DMS79 (cell line): ENCODE measurements at places on chromosomes 1 and 21.

GRCh38 chr1:221517961-221518360 is 223.9 kb downstream of the DUSP10 start:
- DNase-seq = no peak

DNA sequence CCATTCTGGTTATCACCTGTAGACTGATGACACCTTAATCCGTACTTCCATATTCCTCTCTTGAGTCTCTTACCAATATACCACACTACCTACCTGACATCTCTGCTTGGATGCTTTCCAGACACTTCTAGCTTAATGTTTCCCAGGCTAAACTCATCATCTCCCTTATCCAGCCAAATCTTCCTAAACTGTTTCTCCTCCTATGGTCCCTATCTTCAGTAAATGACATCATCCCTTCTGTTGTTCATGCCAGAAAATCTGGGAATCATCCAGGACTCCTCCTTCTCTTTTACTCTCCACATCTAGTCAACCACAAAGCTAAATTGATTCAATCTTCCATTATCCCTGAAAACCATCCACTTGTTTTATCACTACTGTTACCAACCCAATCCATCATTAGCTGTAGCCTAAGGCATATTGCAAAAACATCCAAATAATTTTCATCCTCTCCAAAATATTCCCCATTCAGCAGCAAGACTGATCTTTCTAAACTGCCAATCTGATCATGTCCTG is 464.1 kb upstream of the BEND5 start:
- peak; percentile 65 for DNase-seq

DNA sequence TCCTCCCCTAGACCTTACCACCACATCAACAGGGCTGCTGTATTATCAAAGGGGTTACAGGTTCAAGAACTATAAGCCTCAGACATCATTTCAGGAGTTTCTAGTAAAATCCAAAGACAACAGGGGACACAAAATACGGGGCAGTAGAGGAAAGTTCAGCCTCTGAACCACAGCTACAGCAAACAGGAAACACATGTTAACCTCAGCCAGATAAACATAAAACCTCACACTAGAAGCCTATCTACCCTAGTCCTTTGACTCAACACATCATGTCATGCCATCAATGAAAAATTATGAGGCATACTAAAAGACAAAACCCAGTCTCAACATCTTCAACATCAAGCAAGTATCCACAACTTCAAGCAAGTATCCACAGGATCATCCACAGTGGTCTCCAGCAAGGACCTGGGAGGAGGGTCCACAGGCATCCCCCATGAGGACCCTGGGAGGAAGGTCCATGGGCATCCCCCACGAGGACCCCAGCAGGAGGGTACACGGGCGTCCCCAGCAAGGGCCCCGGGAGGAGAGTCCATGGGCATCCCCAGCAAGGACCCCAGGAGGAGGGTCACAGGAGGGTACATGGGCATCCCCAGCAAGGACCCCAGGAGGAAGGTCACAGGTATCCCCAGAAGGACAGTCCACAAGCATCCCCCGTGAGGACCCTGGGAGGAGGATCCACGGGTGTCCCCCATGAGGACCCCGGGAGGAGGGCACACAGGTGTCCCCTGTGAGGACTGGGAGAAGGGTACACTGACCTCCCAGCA is 440.0 kb downstream of the MATN1 start:
- no peak for DNase-seq

- DNase-seq = no peak
Observed at GRCh38 chr1:184366997-184367396, 19.8 kb upstream of the C1orf21 start.

- DNase-seq = no peak
Observed at GRCh38 chr1:199452627-199453026, 574.9 kb upstream of the NR5A2 start.

- DNase-seq = no peak
Observed at GRCh38 chr1:92599184-92599583, 112.5 kb upstream of the GFI1 start.

DNA sequence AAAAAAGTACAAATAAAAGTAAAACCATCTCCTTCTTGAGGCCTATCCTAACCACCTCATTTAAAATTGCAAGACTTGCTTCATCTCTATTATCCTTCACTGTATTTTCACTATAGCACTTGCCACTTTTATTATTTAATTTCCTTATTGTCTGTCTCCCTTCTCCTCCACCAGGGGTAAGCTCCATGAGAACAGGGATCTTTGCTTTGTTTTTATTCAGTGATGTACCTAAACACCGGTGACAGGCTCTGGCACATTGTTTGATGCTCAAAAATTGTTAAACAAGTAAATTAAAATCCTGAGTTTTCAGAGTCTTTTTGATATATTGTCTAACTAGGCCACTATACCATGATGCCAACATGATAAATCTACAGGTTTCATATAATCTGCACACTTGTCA is 17.2 kb upstream of the SPEN start:
- DNase-seq = no peak

DNA sequence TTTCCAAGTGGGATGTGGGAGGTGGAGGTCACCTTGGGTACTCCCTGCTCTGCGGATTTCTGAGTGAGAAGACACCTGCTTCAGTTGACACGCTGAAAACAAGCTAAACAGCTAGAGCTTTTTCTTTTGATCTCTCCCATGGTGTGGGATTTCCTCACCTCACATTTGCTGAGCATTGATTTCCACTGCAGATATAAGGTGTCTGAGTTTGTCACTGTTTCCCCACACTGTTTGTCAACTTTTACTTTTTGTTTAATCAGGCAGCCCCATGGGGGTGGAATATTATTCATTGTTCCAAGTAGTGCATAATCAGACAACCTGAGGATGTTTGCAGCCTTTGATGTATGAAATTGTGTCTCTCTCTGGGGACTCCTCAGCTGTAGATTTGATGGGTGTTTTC is 49.5 kb downstream of the FASLG start:
- no peak for DNase-seq

- DNase-seq = no peak
Observed at GRCh38 chr1:90007979-90008404, 13.1 kb downstream of the ZNF326 start.

DNA sequence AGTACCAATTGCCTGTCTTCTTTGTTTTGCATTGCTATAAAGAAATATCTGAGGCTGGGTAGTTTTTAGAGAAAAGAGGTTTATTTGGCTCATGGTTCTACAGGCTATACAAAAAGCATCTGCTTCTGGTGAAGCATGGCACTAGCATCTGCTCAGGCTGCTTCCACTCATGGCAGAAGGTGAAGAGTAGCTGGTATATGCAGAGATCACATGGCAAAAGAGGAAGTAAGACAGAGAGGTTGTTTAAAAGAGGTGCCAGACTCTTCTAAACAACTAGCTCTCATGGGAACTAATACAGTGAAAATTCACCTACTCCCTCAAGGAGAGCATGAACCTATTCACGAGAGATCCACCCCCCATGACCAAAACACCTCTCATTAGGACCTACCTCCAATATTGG is 56.7 kb upstream of the GUCA2B start:
- no peak for DNase-seq

GRCh38 chr21:42314616-42315295 is 453 bp downstream of the TFF3 start:
- DNase-seq = no peak

- DNase-seq = no peak
Observed at GRCh38 chr1:248802454-248802853, 23.3 kb downstream of the SH3BP5L start.

- no peak for DNase-seq
Observed at GRCh38 chr21:28215214-28215954, 777.3 kb downstream of the LTN1 start.

GRCh38 chr1:48049823-48050535 is 52.8 kb upstream of the TRABD2B start:
- no peak for DNase-seq

GRCh38 chr21:31340942-31341487 is 3.0 kb downstream of the TIAM1 start:
- DNase-seq = no peak

DNA sequence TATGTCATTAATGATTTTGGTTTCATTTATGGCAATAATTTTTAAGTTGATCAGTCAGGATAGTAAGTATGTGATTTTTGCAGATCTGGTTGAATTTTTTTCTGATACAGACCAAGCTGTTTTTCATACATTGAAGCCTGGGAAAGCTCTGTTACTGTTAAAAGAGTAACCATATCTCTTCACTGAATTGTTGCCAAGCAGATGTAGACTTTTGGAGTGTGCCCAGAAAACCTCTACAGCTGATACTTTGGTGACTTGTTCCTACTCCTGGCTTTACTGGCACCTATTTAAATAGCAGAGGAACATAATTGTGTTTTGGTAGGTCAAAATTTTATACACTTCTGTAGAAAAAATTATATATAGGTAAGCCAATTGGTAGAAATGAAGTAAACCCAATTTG is 49.4 kb downstream of the NFIA start:
- DNase-seq = peak; percentile 44

- no peak for DNase-seq
Observed at GRCh38 chr21:29787361-29787909, 152.4 kb downstream of the GRIK1 start.

GRCh38 chr21:34859976-34860653 is 189.0 kb downstream of the RUNX1 start:
- DNase-seq = no peak

DNA sequence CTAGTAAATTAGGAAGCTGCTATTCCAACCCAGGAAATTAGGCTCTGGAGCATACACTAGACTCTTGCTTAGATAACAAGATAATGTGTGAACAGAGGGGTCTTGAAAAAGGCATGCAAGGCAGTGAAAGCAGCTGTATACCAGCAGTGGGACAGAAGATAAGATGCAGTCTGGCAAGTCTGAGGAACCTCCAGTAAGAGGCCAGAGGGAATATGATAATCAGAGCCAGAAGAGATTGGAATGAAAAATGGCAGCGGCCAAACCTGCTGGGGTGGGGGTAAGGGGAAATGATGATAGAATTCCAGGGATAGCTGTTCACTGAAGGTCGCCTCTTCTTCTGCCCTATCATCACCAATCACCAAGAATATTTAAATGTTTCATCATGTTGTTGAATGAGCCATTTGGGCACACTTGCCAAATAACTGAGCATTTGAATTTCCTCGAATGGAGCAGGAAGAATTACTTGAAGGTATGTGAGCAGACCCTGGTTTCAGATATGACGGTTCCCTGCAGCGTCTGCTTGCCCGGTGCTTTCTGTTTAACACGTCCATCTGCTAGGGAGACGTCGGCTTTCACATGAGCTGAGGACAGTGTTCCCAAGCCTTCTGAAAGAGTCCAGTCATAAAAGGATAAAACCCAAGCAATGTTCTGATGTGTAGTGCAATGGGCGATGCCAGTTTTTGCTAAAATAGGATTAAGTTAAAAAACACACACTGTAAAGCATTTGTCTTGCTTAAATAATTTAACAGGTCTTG is 173.3 kb downstream of the RWDD3 start:
- DNase-seq = no peak

- DNase-seq = no peak
Observed at GRCh38 chr1:97797403-97798183, 123.2 kb downstream of the DPYD start.

DNA sequence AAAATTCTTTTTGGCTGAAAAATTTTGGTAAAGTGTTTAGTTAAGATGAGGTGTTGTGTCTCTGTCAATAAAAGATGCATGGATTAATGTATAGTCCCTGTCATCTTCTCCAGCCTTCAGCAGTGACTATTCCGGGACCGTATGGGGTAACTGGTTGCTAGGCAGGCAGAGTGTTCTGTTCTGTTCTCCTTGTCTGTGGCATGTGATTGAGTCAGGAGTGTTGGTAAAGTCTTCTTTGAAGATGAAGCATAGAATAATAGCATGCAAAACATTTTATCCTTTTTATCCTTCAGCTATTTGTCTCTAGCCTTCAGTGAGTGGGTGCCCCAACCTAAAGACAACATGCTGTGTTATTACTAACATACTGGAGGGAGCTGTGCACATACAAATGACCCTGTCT is 74.6 kb downstream of the RGL1 start:
- DNase-seq = no peak

DNA sequence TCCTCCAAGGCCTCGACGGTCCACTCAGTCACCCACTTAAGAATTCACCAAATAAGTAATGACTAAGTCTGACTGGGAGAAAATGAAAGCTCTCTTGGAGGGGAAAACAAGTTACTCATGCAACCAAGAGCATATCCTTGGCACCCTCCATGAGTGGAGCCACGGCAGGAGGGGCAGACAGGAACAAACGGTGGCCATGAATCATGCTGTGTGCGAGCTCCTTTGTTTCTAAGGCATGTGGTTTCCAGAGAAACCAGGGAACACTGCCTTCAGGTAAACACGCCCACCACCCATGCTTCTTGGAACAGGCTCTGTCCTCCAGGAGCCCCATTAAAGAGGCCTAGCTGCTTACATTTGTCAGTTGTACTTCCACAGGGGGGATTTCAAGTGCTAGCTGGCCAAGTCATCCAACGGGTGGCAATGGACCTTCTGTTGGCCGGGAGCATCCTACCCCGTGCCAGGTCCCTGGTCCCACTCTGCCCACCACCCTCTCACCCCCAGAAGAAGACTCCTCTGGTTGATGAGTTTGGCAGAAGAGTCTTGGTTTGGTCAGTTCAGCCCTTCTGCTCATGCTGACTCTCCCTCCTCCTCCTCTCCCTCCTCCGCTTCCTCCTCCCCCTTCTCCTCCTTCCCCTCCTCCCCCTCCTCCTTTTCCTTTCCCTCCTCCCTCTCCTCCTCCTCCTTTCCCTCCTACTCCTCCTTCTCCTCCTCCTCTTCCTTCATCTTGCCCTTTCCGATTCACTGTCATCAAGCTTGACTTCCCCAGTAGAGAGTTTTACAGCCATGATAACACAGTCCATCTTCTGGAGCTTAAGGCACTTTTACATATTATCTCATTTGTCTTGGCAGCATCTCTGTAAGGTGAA is 107.6 kb downstream of the CCDC185 start:
- DNase-seq = peak; percentile 85

DNA sequence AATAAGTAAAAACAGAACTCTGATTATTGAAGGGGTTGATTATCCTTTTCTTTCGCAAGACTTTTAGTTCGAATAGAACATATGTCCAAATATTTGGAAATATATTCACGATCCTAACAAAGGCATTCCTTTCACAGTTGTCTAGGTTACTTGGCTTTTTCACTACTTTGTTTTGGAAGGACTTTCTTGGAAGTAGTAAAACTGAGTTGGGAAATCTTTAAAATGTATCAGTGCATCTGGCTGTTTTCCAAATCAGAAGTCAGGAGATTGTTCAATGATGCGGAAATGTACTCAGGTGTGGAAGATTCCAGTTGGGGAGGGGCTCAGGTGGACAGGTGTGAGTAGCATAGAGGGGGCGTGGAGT is 67.1 kb downstream of the SH3BGR start:
- no peak for DNase-seq

DNA sequence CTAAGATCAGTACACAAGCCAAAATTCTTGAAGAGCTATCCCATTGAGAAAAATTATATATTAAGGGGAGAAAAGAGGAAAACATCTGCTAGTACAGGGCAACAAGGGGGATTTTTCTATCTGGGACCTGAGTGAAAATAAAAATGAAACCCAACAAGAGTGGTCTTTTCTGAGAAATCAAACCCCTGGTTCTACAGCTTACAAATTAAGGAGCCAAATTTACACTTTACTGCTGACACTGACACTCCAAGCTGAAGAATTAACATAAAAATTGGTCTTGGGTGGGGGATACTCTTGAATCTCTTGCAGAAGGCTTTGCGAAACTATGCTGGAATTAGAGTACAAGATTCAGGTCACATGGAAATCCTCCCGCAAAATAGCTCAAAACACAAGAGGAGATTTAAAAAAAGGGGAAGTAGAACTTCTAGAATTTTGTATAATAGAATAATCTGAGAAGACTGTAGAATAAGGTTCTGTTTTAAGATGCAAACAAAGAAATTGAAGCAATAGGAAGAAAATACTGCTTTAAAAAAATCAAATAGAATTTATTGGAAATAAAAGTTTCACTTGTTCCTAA is 32.1 kb upstream of the HSPA13 start:
- DNase-seq = no peak

- DNase-seq = no peak
Observed at GRCh38 chr1:226895644-226896043, 25.2 kb downstream of the PSEN2 start.
